ENCODE measurements at places on chromosomes 5 and 9.

DNA sequence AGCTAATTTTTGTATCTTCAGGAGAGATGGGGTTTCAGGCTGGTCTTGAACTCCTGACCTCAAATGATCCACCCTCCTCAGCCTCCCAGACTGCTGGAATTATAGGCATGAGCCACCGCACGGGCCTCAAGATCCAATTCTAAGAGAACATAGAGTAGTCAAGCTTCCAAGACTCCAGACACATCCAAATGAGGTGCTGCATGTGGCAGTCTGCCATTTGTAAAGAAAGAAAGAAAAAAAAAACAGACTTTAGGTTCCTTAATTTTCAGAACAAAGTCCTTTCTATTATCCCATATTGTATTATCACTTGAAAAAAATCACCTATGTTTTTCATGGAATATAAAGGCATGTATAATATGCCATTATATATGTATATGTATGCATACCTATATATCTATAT lies 2104.5 kb downstream of the MAT2B start:
- DNase-seq: no peak

DNA sequence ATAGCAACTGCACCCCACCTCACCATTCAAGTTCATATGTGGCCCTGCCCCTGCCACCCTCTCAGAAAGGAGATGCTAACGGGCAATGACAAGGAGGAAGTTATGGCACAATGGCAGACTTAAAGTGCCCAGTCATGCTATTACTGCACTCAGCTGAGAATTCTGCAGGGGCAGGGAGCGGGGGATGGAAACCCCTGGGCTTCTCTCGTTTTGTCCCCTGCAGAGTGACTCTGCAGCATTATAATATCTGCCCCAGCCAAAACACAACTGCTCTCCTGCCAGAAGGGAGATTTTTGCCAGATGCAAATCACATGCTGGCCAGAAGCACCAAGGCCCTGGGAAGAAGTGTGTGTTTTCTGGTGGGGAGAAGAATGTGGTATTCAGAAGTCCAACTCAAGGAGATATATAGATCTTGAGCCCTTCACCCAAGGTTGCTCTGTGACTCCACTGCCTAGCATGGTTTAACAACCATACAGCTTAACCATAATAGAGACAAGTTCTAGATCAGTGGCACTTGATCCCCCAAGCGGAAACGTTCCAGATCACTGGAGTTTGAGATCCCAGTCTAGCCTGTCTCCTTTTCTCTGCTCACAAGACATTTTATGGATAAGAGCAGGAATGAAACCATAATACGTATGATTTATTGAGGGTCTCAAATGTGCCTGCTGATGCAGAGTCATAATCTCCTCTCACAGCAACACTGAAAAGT lies 207.0 kb upstream of the MAP3K1 start:
- DNase-seq: no peak

- DNase-seq: peak; percentile 83
Measured at GRCh38 chr9:126439402-126439765, 112.8 kb downstream of the MVB12B start.

- no peak for DNase-seq
Measured at GRCh38 chr5:14594378-14595074, 12.9 kb downstream of the OTULINL start.

- DNase-seq: no peak
Measured at GRCh38 chr9:135905380-135906258, 1.7 kb downstream of the CAMSAP1 start.

GRCh38 chr5:61532983-61533382 lies 200.9 kb downstream of the ZSWIM6 start:
- no peak for DNase-seq

GRCh38 chr5:71652803-71653543 lies 65.8 kb downstream of the MCCC2 start:
- DNase-seq: peak; percentile 53
